ENCODE measurements at places on chromosomes 3 and 15. TPM values are rescaled to one million over a fixed set of nuclear protein-coding genes. Genes with fewer than 3 reads are reported as not detected.

Gene GOLGA6A
- total RNA-seq, result 1.6 TPM

Gene IQCF5
- total RNA-seq, result not detected

Gene GPR15
- not detected for total RNA-seq

Gene ADGRG7
- total RNA-seq, result 17.0 TPM

Gene POMGNT2
- total RNA-seq, result 5.2 TPM

Gene NRG4
- total RNA-seq, result 3.2 TPM

Gene OR5H14
- total RNA-seq, result not detected

Gene LEKR1
- total RNA-seq, result 0.58 TPM

Gene PRTG
- 0.23 TPM for total RNA-seq

Gene ITIH4
- 4,358 TPM for total RNA-seq

Gene PTH1R
- 24.6 TPM for total RNA-seq

Gene ZCWPW2
- total RNA-seq, result 0.30 TPM

Gene SHISA5
- 97.9 TPM for total RNA-seq

All from left lobe of liver (tissue), 2 donors.